Stimulated activated CD8-positive, alpha-beta memory T cell treated with anti-CD3 and anti-CD28 coated beads, Interleukin-4, amount 100 ng/mL, for 4 hours (primary cell): ENCODE measurements at places on chromosomes 11 and 22.

- no peak for DNase-seq
These were observed 4.3 kb upstream of the RRM1 start for GRCh38 chr11:4090258-4090657.

GRCh38 chr22:22870577-22871404 is 16.8 kb upstream of the IGLL5 start:
- no peak for DNase-seq

DNA sequence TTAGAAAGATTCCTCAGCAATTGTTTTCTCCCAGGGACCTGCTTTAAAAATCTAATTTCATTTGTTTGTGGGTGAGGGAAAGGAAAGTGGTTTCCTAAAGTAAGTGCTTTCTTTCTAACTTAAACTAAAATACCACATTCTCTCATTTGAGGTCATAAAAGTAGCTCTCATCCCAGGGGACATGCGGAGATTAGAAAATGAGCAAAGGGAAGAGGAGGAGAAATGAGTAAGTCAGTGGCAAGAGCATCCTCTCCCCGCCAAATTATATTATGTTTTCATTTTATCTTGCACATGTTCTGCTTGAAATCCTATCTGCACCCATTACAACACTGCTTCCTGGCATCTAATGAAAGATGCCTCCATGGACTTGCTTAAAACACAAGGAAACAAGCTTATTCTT is 191.4 kb downstream of the ARHGAP42 start:
- no peak for DNase-seq

- DNase-seq = no peak
These were observed 42.2 kb downstream of the FAT3 start for GRCh38 chr11:92266806-92267205.

DNA sequence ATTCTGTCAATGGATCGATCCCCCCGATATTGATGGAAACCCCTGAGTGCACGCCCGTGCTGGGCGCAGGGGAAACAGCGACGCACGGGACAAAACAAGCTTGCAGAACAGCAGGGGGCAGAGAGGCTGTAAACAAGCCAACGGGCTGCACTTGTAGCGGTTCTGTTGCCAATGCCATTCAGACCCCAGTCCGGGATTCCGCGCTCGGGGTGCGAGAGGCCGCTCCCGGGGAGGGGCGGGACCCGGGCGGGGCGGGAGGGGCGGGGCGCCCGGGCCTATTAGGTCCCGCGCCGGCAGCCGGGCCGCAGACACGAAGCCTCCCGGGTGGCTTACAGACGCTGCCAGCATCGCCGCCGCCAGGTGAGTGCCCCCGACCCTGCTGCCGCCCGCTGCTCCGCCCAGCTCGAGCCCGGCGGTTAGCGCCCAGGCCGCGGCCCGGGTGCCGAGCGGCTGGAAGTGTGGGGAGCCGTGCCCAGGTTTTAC is at the start of gene BIK:
BIK (plus strand) TSS at position 307 of the 483 bp plus-strand sequence. CDS start 13,273 bp downstream, outside the sequence.
- no peak for DNase-seq

DNA sequence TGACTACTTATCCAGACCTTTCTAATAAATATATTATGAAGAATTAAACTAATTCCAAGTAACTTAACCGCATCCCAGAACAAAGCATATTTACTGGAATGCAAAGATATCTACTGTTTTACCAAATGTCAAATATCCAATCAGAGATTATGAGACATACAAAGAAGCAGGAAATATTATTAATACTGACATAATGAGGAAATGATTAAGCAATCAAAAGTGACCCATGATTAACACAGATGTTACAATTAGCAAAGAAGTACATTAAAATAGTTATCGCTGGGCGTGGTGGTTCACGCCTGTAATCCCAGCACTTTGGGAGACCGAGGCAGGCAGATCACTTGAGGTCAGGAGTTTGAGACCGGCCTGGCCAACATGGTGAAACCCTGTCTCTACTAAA is 105.2 kb downstream of the WNT7B start:
- no peak for DNase-seq

DNA sequence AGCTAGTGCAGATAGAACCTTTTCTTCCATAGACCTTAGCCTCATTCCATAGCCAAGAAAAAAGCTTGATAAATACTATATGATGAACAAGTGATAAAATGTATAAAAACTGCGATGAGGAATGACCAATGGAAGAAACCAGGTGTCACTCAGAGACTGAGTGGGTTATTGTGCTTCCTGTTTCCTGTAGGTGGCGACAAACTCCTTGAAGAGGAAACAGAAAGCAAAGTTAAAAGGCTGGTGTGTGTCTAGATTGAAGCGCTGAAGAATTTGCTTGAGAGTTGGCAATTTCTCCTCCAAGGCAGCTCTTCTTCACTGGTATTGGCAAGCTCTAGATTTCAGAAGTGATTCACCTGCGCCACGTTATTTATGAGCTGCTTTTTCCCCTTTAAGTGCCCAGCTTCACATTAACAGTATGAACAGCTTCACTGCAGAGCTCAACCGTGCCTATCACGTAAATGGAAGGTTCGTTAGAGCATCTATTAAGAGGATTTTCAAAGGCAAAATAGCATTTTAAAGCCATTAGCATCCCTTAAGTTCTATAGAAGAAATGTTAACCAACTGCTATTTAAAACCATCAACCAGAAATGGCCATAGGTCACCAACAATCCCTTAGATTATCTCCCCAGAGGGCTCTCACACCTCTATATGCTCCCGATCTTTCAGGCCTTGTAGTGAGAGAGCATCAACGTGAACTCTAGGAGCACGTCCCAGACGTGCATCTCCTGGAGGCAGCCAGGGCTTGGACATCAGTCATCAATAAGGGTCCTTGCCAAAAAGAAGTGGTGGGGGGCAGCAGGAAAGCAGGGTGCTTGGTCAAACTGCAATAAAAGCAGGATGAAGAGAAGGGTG is 179.4 kb downstream of the CADM1 start:
- no peak for DNase-seq

DNA sequence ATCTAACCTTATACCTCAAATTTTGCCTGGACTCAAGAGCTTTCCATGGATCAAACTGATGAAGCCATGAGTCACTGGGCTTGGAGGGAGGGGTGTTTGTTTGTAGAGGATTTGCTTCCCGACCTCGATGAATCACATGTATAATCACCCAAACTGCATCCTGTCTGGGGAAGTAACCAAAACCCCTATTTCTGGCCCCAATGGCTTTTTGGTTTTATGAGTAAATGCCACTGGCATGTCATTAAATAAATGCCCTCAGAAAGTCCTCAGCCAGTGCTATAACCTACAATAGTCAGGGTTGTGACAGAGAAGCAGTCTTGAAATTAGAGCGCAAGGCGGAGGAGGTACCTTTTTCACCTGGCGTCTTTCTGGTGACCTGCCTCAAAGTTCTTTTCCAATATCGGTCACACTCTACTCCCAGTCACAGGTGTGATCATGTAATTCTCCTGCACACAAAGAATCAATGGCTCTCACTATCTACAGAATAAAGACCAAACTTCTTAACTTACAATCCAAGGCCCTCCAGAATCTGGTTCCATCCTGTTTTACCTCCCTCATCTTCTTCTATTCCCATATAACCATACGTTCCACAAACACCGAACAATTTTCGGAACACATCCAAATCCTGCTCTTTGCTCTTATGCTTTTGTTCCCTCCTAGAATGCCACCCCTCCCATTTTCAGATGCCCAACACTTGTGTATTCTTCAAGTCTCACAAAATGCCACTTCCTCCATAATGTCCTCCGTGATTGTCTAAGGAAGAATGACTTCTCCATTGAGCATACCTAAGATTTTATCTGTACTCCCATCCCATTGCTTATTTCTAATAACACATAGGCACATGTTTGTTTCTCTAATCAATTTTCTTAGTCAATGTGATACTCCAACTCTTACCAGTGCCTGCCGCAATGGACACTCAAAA is 81.3 kb upstream of the BLID start:
- no peak for DNase-seq

- no peak for DNase-seq
These were observed 40.8 kb upstream of the E2F8 start for GRCh38 chr11:19281555-19281954.

DNA sequence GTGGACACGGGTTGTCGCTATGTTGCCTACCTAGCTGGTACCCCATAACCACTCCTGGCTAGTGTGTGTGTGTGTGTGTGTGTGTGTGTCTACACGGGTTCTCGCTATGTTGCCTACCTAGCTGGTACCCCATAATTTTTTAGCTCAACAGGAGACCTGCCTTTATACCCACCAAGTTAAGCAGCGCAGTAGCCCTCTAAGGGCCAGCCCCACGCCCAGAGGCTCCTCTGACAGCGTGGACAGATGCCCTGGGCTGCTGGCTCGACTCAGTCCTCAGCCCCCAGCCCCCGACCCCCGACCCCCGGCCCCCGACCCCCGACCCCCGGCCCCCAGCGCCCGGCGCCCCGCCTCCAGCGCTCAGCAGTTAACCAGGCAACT is 351 bp upstream of the AKIP1 start:
- DNase-seq = no peak

GRCh38 chr11:99638073-99638553 is 617.4 kb downstream of the CNTN5 start:
- DNase-seq = no peak

- no peak for DNase-seq
These were observed 14.4 kb downstream of the ZBTB16 start for GRCh38 chr11:114073828-114074381.

GRCh38 chr22:22061085-22062077 is 78.8 kb upstream of the TOP3B start:
- DNase-seq = no peak

DNA sequence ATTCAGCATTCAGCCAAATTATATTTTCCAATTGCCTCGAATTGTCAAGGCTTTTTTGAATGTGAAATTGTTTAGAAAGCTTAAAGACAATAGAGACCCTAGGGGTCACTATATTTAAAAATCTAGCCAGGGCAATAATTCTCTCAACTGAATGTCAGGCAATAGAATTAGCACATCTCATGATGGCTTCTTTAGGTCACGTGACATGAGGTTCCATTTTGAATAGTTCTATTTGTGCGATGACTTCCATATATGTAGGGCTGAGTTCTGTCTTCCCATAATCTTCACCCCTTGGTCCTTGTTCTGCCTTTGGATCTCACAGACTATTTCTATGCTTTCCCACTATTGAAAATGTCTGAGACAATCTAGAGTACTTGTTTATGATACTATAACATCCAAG is 527.7 kb upstream of the KIRREL3 start:
- DNase-seq = no peak

GRCh38 chr22:30328466-30329049 is 1.8 kb upstream of the TBC1D10A start:
- no peak for DNase-seq

DNA sequence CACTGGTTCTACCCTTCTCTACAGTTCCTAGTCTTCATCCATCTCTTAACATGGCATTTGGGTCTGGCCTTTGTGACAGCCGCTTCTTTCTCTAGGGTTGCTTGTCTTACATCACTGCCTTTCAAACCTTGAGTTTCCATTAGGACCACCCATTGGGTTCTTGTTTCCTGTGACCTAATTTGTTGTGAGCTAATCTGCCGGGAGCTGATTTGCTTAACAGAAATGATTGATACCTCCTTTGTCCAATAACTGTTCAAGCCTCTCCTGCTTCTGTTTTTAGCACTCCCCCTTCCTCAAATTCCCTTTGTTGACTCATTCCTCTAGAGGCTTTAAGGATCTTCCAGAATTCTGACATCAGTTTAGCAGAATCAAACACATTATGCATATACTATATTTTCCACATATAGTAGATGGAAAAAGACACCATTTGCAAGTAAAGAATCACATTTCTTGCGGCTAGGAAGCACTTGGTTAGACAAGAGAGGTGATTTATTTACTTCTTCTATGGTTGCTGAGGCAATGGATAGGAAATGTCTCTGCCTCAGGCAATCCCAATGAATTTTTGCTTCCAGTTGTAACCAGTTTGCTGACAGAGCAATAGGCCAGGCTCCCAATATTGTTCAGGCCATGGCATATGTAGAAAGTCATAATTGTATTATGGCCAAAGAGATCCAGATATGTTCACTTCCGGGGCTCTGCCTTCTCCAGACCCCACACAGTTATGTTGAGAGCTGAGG is 130.7 kb downstream of the SNX19 start:
- no peak for DNase-seq

DNA sequence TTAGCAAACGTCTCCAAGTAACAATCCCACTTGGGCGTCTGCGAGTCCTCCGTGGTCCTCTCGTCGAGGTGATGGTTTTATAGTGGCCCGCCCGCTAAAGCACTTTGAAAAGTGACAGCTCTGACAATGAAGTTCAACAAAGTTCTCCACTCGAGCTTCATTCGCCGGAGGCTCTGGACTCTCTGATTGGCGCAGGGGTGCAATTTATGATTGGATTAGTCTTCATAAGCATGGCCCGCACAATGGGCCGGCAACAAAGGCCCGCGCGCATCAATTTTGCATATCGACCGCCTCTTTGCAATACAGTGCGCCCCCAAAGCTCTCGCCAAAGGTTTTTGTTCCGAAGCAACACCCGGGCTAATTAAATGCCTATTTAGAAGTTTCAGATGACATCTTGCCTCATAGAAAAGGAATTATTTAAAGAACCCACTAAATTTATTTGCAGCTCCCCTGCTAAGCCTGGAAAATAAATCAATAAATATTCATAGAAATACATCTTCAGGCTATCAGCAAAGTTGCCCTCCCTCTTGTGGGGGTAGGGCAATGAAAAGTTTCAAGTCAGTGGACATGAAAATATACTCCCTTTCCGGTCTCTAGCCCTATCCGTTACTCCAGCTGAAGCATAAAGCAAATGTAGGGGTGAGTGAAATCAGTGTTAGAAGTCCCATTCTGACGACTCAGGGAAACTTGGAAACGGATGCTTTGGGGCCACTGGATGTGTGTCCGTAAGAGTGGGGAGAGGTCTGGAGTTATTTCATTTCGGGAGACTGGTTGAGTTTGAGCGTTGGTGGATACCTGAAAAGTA is at the start of gene DBX1:
DBX1 (minus strand) TSS at position 51 of the 805 bp plus-strand sequence. CDS start 151 bp downstream, outside the sequence.
- no peak for DNase-seq

DNA sequence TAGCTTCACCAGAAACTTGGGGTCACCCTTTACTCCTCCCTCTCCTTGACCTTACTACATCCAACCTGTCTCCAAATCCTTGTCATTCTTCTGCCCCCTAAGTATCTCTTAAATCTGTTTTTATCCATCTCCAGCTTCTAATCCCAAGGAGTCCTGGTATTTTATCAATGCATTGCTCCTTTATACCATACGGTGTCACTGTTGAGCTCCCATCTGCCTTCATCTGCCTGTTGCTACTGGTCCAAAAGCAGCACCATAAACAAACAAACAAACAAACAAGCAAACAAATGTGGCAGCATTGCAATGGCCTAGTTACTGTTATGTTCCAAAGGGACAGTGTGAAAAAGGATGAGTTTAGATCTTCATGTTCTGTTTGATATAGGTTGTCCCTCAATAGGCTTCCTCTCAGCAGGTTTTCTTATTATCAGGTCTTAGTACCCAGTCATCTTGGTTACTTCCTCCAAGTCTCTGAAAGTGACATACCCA is 34.2 kb downstream of the DNHD1 start:
- DNase-seq = no peak
